ENCODE measurements at places on chromosomes 7 and 10. TPM values are rescaled to one million over a fixed set of nuclear protein-coding genes. Genes with fewer than 3 reads are reported as not detected.

PRPS1L1 gene
- not detected for total RNA-seq

MUC12 gene
- total RNA-seq = not detected

YAE1 gene
- total RNA-seq = 33.8 TPM

TMEM196 gene
- total RNA-seq = not detected

SHLD2 gene
- 41.7 TPM for total RNA-seq

DNAJB6 gene
- total RNA-seq = 132 TPM

PPP1R3C gene
- total RNA-seq = 1.6 TPM

FAM25A gene
- total RNA-seq = not detected

ZCCHC24 gene
- total RNA-seq = 5.9 TPM

LRRD1 gene
- total RNA-seq = 0.07 TPM

HECW1 gene
- total RNA-seq = not detected

LSM5 gene
- 47.7 TPM for total RNA-seq

CCDC126 gene
- 15.6 TPM for total RNA-seq

COL26A1 gene
- not detected for total RNA-seq

BMI1 gene
- 52.6 TPM for total RNA-seq

ARPC1A gene
- 229 TPM for total RNA-seq

NRCAM gene
- 157 TPM for total RNA-seq

TRPV5 gene
- not detected for total RNA-seq

GTF2I gene
- 206 TPM for total RNA-seq

SVOPL gene
- not detected for total RNA-seq

PSD gene
- total RNA-seq = 0.07 TPM

FFAR4 gene
- not detected for total RNA-seq

PHYHIPL gene
- total RNA-seq = 0.07 TPM

GIMAP8 gene
- total RNA-seq = 75.3 TPM

SPDYE2B gene
- total RNA-seq = not detected

MBLAC1 gene
- total RNA-seq = 1.3 TPM

ZRANB1 gene
- total RNA-seq = 24.8 TPM

AZGP1 gene
- not detected for total RNA-seq

ASB15 gene
- total RNA-seq = not detected

RAB18 gene
- 72.9 TPM for total RNA-seq

CAMK1D gene
- total RNA-seq = 1.5 TPM

INPP5F gene
- total RNA-seq = 37.4 TPM

ADAMTS14 gene
- not detected for total RNA-seq

CTBP2 gene
- 89.2 TPM for total RNA-seq

HGF gene
- 1.7 TPM for total RNA-seq

PKD1L1 gene
- total RNA-seq = 1.6 TPM

CEP55 gene
- 84.8 TPM for total RNA-seq

PGAM2 gene
- total RNA-seq = not detected

WNT8B gene
- not detected for total RNA-seq

PLAU gene
- 26.0 TPM for total RNA-seq

WDFY4 gene
- total RNA-seq = 4.9 TPM

GBX1 gene
- total RNA-seq = not detected

CHST3 gene
- 17.2 TPM for total RNA-seq

NUTM2B gene
- 0.27 TPM for total RNA-seq

SPDYE8 gene
- total RNA-seq = not detected

PRKRIP1 gene
- 14.7 TPM for total RNA-seq

HOXA4 gene
- 1.9 TPM for total RNA-seq

OR13A1 gene
- total RNA-seq = not detected

ARPC1B gene
- total RNA-seq = 353 TPM

PNLIPRP2 gene
- total RNA-seq = not detected

MLXIPL gene
- not detected for total RNA-seq

PLPP4 gene
- total RNA-seq = 4.7 TPM

C7orf57 gene
- total RNA-seq = not detected

PRRT4 gene
- total RNA-seq = not detected

HMX3 gene
- not detected for total RNA-seq

Measured in thoracic aorta endothelial cell (primary cell).